Left forelimb (tissue), 1 donor: ENCODE measurements at places on chromosomes 12 and 14.

GRCh38 chr12:85016413-85016812, 19.7 kb downstream of the TSPAN19 start:
- no peak for DNase-seq

GRCh38 chr14:56494167-56494566, 85.4 kb upstream of the TMEM260 start:
- no peak for DNase-seq

- DNase-seq, result no peak
Measured at GRCh38 chr14:69719501-69719951, 47.4 kb upstream of the SRSF5 start.

GRCh38 chr14:52325126-52325525, 11.0 kb downstream of the PTGER2 start:
- no peak for DNase-seq

GRCh38 chr12:53754188-53754585, 2.4 kb upstream of the CISTR start:
- DNase-seq, result no peak

DNA sequence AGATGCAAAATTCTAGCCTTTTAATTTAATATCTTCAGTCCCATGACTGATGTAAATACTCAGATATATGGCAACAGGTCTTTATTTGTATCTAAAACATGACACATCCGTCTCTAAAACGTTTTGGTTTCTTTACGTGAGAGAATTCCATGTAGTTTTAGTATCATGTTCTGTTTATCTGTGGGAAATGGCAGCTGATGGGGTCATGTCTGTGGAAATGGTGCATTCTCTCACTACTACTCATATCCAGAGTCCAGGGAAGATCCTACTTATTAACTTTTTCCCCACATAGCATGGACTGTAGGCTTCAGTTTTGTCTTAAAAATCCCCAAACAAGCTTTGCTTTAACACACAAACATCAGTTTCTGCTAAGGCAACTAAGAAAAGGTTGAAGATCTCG, 53.8 kb downstream of the SPTLC2 start:
- DNase-seq, result no peak

GRCh38 chr14:75885829-75886228, 96.0 kb downstream of the TGFB3 start:
- no peak for DNase-seq

- DNase-seq, result no peak
Measured at GRCh38 chr14:20247646-20248246, 8.7 kb downstream of the OR11H4 start.

DNA sequence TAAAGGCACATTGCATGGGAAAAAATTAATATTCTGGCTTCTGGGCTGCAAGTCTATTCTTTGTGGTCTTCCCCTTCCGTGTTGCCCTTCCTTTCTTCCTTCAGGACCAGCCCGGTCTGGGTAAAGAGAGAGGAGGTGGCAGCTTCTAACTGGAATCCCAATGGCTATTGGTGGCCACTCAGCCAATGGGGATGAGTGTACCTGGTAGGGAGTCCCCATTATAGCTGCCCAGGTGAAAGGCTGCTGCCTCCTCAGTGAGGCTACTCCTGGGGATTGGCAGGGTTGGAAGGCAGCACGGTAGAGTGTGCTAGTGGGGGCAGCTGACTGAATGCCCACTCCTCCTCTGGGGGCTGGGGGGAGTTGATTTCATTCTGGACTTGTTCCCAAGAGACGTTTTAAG, 112.6 kb downstream of the RBM19 start:
- no peak for DNase-seq

GRCh38 chr14:103142721-103143302, 19.6 kb downstream of the TNFAIP2 start:
- no peak for DNase-seq

- no peak for DNase-seq
Measured at GRCh38 chr14:68359837-68360552, 432.9 kb downstream of the ZFP36L1 start.

- DNase-seq, result no peak
Measured at GRCh38 chr12:60255044-60255443, 659.2 kb downstream of the SLC16A7 start.
